Stimulated activated CD4-positive, alpha-beta T cell treated with anti-CD3 and anti-CD28 coated beads, Interleukin-12 subunit alpha, Interleukin-12 subunit beta, amount 100 ng/mL, for 24 hours (primary cell): ENCODE measurements at places on chromosomes 5 and 9.
A peak's percentile ranks its signal among the peaks of the same experiment; 100 is the strongest.

GRCh38 chr9:87827341-87827740 lies 55.3 kb upstream of the SPATA31E1 start:
- DNase-seq = no peak

DNA sequence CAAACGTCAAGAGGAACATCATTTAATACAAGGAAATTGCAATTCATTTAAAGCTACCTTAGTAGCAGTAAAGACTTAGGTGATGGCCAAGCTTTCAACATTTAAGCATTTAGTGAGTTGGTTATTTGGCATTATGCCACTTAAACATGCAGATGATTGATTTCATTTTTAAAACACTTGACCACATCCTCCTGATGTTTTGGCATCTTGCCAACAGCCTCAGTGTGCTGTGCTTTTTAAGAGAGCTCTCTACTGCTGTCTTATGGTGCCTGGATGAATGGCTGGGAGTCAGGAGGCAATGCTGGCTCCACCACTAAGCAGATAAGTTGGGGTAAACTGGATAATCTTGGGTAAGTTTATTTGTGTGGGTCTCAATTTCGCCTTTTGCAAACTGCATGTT lies 364.5 kb downstream of the MAN2A1 start:
- DNase-seq = peak; percentile 16

DNA sequence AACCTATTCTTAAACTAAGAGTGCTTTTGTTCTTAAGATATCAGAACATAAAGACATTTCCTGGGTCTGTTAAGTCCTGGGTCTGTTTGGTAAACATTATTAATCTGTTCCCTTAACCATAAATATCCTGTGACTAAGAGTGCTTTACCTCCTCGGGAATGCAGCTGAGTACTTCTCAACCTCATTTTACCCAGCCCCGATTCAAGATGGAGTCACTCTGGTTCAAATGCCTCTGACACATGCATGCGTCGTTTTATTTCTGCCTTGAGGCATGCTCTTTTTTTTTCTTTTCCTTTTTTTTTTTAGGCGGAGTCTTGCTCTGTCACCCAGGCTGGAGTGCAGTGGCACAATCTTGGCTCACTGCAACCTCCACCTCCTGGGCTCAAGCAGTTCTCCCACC lies 39.8 kb upstream of the FBXL17 start:
- no peak for DNase-seq

GRCh38 chr5:61298580-61298979 lies 33.5 kb upstream of the ZSWIM6 start:
- no peak for DNase-seq

DNA sequence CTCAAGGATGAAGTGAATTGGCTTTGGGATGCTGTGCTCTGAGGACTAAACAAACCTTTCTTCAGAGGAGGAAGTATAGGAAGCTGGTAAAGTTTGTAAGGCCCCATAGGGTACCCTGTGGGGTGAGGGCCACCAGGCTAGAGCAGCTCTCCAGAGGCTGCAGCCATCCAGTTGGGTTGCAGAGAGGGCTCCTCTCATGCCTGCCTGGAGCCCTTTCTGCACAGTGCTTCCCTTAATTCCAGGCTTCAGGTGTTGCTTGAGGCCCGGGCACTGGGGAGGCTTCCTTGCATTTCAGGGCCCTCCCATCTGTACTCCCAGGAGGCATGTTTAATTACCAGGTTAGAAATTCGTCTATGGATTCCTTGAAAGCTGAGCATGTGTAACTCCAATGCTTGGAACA lies 95.3 kb upstream of the FSTL4 start:
- DNase-seq = no peak
